Aorta (tissue), 5 donors: ENCODE measurements at places on chromosomes 12 and 14.

GRCh38 chr12:2003676-2004112, 563 bp downstream of the DCP1B start:
- DNase-seq = no peak

DNA sequence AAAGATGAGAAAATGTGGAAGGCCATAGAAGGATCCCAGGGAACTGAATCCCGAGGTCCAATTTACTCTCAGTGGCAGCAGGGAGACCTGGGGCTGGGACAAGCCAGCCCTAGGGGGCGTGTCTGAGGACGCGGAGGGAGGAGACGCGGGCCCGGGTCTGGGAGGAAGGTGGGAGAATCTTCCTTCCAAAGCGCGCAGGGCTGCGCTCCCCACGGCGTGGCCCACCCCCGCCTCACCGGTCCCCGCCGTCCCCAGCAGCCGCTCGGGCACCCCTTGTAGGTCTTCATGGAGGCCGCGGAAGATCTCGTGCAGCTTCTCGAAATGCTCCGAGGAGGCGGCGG, 323 bp downstream of the VTI1B start:
- DNase-seq = peak; percentile 81

DNA sequence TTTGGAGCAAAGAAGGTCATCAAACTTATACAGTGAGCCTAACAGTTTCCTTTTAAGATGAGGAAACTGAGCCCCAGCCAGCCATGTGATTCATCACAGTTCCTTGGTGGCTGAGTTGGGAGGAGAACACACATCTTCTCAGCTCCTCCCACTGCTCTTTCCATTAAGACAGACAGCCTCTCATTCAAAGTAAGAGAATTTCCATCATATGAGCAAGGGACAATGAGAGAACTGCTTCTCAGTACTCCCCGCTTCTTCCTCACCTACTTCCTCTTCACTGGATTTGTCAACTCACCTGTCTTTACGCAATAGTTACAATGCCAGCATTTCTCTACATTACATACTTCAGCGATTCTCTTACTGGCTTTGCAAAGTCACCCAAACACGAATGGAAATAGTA, 2.2 kb downstream of the IFNG start:
- no peak for DNase-seq

- DNase-seq = no peak
Observed at GRCh38 chr12:4829793-4830162, 79.9 kb upstream of the KCNA1 start.

- no peak for DNase-seq
Observed at GRCh38 chr12:84058136-84058535, 854.5 kb downstream of the SLC6A15 start.

- peak; percentile 82 for DNase-seq
Observed at GRCh38 chr12:132162508-132163031, 18.3 kb downstream of the NOC4L start.

GRCh38 chr12:12107678-12108077, 36.9 kb downstream of the BCL2L14 start:
- DNase-seq = no peak

DNA sequence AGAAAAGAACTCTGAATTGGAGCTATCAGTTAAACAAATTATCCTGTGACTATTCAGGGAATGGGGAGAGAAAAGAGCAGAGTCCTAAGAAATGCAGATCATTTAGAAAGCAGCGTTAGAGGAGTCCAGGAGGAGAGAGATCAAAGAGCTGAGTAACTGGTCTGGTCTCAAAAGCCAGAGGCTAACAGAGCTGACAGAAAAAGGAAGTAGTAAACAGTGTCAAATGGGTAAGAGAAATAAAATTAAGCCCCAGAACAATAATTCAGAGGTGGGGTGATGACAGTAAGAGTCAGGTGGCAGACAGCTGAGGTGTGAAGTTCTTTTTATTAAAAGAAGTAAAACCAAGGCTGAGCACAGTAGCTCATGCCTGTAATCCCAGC, 19.3 kb downstream of the GXYLT1 start:
- DNase-seq = no peak
